ENCODE measurements at places on chromosomes 4 and X.

DNA sequence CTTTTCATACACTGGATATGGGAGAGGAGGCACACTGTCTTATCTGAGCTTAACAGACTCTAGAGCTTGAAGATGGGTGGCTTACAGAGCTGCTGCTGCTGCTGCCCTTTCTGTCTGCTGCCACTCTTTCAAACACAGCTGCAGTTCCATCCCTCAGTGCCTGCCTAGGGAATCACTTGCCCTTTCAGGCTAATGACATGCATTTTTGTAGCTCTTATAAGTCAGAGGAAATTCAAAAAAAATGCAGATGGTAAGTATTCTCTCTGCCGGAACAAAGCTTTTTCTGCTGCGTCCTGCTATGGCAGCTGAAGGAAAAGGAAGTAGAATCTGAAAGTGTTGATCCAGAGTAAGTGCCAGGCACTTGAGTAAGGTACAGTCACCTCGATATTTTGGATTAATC lies 460.4 kb upstream of the DIAPH2 start:
- DNase-seq: no peak

GRCh38 chr4:42492962-42493361 lies 95.7 kb downstream of the SHISA3 start:
- no peak for DNase-seq

- DNase-seq: peak; percentile 14
Observed at GRCh38 chr4:123379392-123379791, 17.2 kb upstream of the SPRY1 start.

DNA sequence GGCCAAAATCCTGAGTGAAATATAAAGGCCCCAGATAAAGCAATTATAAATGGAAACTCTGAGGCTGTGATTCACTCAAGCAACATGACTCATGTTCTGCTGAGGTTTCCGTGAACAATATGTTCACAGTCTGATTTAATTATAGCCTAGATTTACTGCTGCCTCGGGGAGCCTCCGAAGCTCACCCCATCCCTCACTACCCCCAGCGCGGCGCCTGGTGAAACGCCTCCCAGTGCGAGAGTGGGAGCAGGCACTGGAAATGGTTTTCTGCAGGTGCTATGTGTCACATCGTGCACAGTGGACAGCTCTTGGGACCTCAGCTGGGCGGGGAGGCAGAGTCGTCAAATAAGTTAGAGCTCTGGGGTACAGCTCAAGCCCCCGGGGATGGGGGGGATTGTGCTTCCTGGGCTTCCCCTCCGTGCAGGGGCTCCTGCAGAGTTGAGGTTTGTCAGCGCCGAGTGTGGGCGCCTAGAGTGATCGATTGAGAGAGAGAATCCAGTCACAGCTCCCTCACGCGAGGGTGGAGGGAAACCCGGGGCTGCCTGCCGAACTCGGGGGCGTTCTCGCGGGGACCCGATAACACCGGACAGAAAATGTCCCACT lies 110.6 kb downstream of the PHKA2 start:
- peak; percentile 71 for DNase-seq

DNA sequence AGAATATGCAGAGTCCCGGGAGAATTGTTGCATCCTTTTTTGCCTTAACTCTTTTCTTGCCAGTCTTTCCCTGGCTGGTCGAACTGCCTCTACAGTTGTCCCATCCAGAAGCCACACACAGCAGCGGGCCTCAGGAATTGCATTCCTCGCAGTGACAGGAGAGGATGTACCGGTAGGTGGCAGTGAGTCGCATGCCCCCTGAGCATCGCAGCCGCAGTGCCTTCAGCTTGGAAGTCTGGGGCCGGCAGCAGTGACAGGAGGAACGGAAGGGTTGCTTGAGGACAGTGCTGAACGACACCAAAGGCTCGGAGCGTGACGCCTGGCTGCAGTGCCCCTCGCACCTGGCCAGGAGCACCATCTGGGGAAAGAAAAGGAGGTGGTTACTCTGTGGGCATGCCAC lies 23.5 kb downstream of the NDP start:
- DNase-seq: peak; percentile 4

GRCh38 chr4:26779674-26780073 lies 81.0 kb upstream of the STIM2 start:
- DNase-seq: peak; percentile 72

- DNase-seq: no peak
Observed at GRCh38 chr4:6192245-6192644, 8.1 kb downstream of the JAKMIP1 start.

DNA sequence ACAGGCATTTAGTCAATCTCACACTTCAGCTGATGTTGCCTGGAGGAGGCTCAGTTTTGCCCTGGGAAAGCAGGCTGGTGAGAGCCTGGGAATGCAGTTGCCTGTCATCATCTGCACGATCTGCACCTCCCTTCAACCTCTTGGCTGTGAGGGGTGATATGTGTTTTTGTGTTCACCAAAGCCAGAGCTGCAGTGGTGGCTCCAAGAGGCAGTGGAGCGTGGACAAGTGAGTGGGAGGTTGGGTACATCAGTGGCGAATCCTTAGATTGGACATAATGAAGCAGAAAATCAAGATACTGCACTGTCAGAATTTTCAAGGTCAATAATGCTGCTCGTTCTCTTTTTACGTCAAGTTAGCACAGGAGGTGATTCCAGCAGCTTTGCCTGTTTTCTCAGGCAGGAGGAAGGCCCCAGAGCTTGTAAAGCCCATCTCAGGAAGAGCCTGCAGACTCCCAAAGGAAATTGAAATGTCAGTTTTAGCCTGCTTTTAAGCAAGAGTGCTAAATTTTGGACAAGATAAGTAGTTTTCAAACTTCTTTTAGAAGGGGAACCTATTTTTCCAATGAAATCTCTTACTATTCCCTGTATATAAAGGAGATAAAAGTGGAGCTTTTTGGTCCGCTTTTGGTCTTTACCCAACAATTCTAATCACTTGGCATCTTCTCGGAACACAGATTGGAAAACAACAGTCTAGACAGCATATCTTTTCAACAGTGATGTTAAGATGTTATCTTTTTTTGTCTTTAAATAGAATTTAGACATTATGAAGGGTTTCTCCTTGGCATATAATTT lies 92.8 kb downstream of the FRAS1 start:
- no peak for DNase-seq

- no peak for DNase-seq
Observed at GRCh38 chr4:82893942-82894341, 3.0 kb upstream of the SEC31A start.

DNA sequence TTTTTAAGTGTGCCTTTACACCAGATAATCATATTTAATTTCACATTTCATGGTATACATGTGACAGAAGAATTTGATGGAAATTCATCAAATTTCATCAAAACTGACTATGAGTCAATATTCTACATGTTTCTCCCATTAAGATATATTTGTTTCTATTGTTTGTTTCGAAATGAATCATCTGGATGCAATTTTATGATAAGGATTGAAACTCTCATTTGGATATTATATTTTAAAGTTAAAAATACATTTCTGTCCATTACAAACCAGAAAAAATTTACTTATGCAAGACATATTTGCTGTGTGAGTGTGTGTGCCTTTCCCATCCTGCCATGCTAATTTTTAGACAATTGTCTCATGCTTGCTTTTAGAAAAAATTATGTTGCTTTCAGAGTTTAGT lies 52.2 kb downstream of the SULT1B1 start:
- DNase-seq: peak; percentile 72

DNA sequence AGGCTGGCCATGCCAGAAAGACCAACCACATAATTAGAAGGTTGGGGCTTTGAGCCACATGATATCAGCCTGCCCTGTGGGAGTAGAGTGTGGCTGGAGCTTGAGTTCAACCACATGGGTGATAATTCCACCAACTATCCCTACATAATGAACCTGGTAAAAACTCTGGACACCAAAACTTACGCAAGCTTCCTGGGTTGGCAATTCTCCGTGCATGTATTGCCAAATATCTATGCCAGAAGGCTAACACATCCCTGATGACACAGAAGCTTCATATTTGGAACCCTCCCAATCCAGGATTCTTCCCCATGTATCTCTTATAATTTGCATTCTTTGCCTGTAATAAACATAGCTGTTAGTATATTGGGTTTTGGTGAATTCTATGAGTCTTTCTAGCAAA lies 68.2 kb downstream of the FUNDC1 start:
- peak; percentile 18 for DNase-seq

DNA sequence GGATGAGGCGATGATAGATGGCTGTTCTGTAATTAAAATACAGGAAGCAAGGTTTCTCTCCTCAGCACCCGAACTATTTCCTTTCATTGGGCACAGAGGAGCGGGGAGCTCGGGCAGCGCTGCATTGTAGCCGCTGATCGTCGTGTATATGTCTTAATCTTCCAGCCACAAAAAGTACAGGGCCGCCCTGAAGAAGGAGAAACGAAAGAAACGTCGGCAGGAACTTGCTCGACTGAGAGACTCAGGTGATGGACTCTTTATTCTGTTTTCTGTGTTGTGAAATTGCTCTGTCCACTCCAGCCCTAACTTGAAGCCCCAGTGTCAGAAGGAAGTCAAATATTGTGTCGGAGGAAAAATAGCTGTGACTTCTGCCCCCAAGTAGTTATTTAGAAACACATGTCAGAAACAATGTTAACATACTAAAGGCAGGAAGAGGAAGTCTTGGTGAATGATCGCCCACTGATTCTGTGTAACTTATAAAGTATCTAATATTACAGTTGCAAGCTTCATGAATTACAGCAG lies 546 bp downstream of the ZRSR2 start:
- peak; percentile 4 for DNase-seq

DNA sequence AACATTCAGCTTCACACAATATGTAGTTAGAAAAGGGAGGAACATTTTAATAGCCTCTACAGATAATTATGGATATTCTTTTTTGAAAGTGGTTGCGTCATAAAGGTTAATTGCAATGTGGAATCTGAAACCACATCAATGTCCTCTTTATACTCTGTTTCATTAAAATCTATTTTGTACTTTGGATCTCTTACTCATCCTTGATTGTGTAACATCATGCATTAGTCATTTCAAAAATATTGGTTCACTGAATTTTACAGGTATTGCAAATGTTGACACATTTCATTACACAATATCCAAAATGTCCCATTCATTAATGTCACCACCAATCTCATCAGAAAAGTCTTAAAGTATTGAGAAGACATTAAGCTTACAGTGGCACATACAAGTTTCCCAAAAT lies 62.7 kb upstream of the USP9X start:
- no peak for DNase-seq

GRCh38 chr4:79676705-79677104 lies 268.7 kb upstream of the GK2 start:
- DNase-seq: peak; percentile 7

DNA sequence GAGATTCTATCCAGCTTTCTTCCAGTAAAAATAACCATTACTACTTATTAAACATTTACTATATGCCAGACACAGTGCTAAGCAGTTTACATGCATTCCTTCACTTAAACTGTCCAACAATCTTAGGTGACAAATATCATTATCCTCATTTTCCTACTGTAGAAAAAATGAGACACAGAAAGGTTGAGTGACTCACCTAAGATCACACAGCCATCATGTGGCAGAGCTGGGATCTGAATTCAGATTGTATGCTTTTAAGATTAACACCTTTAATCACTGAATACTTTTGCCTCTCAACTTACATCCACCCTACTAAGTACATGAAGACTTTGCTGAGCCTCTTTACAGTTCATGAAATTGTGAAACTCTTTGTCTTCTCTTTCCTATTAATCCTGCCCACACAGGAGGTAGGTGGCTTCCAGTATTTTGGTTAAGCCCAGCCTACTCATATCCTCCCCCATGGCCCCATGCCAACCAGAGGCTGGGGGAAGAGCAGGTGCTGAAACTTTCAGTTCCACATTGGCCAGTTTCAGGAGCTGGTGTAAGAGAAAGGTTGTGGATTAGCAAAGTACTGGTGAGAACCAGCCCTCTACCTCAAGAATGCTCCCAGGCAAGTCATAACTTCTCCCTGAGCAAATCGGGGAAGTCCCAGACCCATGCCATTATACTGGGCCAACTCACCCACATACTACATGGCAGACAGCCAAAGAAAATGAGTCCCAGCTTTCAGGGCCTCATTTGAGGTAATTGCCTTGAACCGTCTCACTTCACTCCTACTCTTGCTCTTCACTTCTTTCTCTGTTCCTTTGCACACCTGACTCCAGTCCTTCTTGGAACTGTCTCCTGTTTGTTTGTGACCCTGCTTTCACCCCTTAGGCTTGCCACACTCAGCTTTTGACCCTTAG lies 211.1 kb downstream of the GUCY2F start:
- peak; percentile 39 for DNase-seq

- DNase-seq: no peak
Observed at GRCh38 chr4:41569961-41570360, 32.0 kb downstream of the LIMCH1 start.

DNA sequence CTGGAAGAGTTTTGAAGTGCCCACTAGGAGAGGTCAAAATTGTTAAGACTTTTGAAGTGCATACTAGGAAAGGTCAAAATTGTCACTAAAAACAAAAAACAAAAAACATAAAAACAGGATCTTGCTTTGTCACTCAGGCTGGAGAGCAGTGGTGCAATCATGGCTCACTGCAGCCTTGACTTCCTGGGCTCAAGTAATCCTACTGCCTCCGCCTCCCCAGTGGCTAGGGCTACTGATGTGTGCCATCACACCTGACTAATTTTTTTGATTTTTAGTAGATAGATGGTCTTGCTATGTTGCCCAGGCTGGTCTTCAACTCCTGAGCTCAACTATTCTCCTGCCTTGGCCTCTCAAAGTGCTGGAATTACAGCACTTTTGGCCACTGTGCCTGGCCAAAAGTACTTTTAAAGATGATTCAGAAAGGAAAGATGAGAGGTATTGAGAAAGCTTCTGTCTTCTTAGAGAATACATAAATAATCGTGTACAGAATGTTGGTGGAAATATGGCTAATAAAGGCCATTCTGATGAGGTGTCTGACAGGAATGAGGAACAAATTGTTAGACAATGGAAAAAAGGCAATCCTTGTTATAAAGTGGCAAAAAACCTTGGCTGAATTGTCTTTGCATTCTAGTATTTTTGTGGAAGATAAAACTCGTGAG lies 43.3 kb upstream of the STX18 start:
- peak; percentile 45 for DNase-seq

DNA sequence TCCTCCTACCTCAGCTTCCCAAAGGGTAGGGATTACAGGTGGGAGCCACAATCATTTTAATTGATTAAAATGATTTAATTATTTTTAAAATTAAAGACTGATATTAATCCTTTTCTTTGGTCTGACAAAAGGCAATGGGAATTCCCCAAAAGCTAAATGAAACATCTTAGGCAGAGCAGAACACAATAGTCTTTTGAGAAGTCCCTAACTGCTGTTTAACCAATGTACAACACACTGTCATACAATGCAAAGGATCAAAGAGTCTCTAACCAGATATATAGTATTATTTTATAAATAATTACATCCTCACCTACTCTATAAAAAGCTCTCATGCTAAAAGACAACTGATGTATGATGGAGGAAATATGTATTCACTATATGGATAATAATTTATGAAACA lies 47.0 kb downstream of the THAP9 start:
- DNase-seq: no peak

GRCh38 chr4:125235971-125236370 lies 78.8 kb upstream of the FAT4 start:
- no peak for DNase-seq

- no peak for DNase-seq
Observed at GRCh38 chrX:4263030-4263803, 549.8 kb upstream of the PRKX start.

- DNase-seq: no peak
Observed at GRCh38 chr4:184190711-184191110, 27.0 kb downstream of the ENPP6 start.
